EH (cell line): ENCODE measurements at places on chromosomes 6 and 20.

DNA sequence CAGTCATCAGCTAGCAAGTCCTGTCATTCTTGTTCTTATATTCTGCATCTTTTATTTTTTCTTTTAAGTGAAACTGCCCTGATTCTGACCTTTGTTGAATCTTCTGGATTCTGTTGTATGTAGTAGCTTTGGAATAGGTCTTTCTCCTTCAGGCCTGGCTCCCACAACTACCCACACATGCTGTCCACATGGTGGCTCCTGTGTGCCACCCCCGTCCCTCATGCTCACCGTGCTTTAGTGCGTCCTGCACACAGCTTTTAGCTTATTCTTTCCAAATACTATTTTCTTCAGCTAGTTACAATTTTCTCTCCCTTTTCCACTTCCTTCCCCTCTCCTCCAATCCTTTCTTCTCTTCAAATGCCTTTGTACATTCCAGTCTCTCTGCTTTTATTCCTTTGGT is 61.8 kb downstream of the CTNNBL1 start:
- peak; percentile 41 for DNase-seq

GRCh38 chr6:113936093-113936934 is 34.6 kb downstream of the HDAC2 start:
- DNase-seq, result peak; percentile 72

GRCh38 chr6:19410481-19410880 is 426.7 kb upstream of the ID4 start:
- peak; percentile 13 for DNase-seq

- DNase-seq, result no peak
These were observed 129.0 kb upstream of the FOXQ1 start for GRCh38 chr6:1182722-1183521.

DNA sequence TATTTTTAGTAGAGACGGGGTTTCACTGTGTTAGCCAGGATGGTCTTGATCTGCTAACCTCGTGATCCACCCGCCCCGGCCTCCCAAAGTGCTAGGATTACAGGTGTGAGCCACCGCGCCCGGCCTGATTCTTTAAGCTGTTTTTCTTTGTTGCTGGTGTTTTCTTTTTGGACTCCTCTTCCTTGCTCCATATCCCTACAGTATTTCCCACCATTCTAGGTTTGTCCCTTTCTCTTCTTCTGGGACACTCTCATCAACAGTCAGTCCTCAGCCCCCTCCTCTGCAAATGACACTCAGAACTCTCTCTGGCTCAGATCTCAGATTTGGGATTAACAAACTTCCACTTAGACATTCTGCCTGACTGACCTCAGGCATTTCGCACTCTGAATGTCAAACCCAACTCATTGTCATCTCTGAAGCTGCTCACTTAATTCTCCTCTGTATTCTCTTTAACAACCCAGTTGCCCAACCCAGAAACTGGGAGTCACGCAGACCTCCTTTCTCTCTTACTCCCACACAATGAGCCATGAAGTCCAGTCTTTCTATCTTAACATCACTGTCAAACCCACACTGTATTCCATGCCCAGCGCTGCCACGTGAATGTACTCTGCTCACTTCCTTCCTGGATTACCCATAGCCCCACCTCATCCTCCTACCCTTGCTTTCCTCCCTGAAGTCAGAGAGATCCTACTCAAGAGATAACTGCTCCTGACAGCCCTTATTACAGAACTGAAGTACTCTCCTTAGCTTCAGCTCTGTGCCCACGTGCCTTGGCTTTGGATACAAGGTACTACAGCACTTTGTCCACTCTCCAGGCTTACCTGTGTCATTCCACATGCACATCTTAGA is 2.6 kb downstream of the MPIG6B start:
- DNase-seq, result no peak

- DNase-seq, result peak; percentile 58
These were observed 59.2 kb upstream of the FNDC1 start for GRCh38 chr6:159110013-159110412.

GRCh38 chr20:60513141-60513540 is 554.9 kb downstream of the CDH26 start:
- DNase-seq, result no peak

DNA sequence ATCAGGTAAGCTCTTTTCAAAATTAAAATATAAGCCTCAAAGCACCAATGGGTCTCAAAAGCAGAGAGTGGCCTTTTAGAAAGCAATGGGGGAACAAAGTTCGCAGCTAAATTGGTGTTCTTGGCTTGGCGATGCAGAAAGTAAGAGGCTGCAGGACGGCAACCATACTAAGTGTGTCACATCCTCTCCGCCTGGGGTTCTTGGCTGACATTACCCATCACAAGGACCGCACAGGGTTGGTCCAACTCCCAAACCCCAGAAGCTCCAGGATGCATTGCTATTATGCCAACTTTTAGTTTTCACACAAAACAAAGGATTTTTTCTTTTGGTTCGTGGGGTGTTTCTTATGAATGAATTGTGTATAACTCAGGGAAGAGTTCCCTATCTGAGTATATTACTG is 124.8 kb downstream of the PRKN start:
- no peak for DNase-seq

GRCh38 chr20:32231847-32232246 is 24.2 kb downstream of the POFUT1 start:
- peak; percentile 15 for DNase-seq

GRCh38 chr20:15706719-15707118 is 866.5 kb downstream of the KIF16B start:
- peak; percentile 35 for DNase-seq
